Naive thymus-derived CD8-positive, alpha-beta T cell (primary cell): ENCODE measurements at places on chromosomes 12 and 14.
A peak's percentile ranks its signal among the peaks of the same experiment; 100 is the strongest.

DNA sequence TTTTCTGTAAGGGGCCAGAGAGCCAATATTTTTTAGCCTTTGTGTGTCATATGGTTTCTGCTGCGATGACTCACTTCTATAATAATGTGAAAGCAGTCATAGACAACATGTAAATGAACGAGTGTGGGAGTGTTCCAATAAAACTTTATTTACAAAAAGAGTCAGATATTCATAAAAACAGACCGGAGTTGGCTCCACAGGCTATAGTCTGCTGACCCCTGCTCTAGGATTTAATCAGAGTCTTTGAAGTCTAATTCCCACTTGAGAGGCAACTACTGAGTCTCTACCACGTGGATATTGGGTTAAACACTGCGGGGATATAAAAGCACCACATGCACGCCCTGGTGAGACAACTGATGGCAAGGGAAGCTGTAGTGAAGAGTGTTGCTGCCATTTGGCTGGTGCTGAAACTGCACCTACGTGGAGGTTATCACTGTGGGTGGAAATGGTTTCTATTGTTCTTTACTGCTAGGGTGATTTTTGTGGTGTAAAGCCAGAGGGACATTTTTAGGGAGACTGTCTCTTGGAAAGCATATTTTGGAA lies 3.6 kb upstream of the NINJ2 start:
- H3K27ac ChIP-seq: peak overlapping the region; percentile 56
- H3K36me3 ChIP-seq: no peaks in the 10 kb centered on the region
- H3K4me1 ChIP-seq: peaks cover 73% of the 10 kb centered on the region

DNA sequence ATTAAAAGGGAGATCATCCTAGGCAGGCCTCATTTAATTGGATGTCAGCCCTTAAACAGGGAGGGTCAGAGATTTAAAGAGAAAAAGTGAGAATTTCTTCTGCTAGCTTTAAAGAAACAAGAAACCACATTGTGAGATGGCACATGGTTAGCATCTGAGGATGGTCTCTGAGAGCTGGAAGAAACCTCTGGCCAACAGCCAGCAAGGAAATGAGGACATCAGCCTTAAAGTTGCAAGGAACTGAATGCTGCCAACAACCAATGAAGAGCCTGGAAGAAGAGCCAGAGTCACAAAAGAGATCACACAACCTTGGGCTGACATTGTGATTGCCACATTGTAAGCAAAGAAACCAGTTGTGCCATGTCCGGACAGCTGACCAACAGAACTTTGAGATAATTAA lies 17.5 kb upstream of the FAR2 start:
- no peak for DNase-seq
- H3K4me1 ChIP-seq: no peaks in the 10 kb centered on the region
- no peaks in the 10 kb centered on the region for H3K36me3 ChIP-seq
- no peak overlapping the region for H3K4me3 ChIP-seq
- H3K27ac ChIP-seq: no peak overlapping the region

DNA sequence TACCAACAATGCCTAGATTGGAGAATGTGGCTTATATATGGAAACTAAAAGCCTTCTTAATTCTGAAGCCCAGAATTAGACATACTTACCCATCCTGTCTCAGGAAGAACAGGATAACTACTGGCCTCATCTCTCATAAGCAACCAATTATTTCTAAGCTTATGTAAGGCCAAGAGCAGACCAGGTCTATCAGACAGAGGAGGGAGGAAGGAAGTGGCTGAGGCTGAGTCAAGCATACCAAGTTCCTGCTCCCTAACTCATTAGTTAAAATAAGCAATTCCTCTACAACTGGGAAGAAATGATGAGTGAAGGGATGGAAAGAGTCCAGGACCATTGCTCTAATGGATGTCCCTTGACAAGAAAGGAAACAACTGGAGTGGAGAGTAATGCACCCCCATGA lies 27.0 kb upstream of the INSM2 start:
- no peak overlapping the region for H3K4me3 ChIP-seq
- no peaks in the 10 kb centered on the region for H3K36me3 ChIP-seq
- H3K27me3 ChIP-seq: peaks cover 5% of the 10 kb centered on the region
- no peak for DNase-seq
- H3K27ac ChIP-seq: no peak overlapping the region
- no peaks in the 10 kb centered on the region for H3K4me1 ChIP-seq

- no peaks in the 10 kb centered on the region for H3K27me3 ChIP-seq
- peak; percentile 50 for DNase-seq
- peak overlapping the region; percentile 98 for H3K4me3 ChIP-seq
- H3K27ac ChIP-seq: peak overlapping the region; percentile 97
- peaks cover 11% of the 10 kb centered on the region for H3K36me3 ChIP-seq
Measured at GRCh38 chr12:56119361-56119796, 1.3 kb downstream of the ZC3H10 start.

DNA sequence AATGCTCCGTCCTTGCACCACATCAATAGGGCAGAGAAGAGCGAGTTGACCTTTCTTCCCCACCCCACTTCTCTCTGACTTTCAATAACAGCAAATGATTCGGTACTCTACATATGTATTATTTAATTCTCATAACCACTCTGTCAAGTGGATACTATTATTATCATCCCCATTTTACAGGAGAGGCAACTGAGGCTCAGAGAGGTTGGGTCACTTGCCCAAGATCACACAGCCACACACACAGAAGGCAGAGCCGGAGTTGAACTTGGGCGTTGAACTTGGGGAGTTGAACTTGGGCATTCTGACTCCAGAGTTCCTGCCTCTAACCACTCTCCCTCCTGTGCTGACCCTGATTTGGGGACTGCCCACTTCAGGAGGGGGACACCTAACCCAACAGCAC lies 659 bp downstream of the MYL2 start:
- H3K4me3 ChIP-seq: no peak overlapping the region
- DNase-seq: no peak
- H3K27ac ChIP-seq: no peak overlapping the region
- H3K36me3 ChIP-seq: no peaks in the 10 kb centered on the region

- no peak for DNase-seq
- H3K4me3 ChIP-seq: peak overlapping the region; percentile 99
- H3K27me3 ChIP-seq: no peaks in the 10 kb centered on the region
- peaks cover 24% of the 10 kb centered on the region for H3K36me3 ChIP-seq
- peak overlapping the region; percentile 99 for H3K27ac ChIP-seq
Measured at GRCh38 chr12:8082808-8083100, 680 bp downstream of the NECAP1 start.

GRCh38 chr12:30823156-30823699 lies 68.5 kb upstream of the CAPRIN2 start:
- H3K36me3 ChIP-seq: no peaks in the 10 kb centered on the region
- H3K4me1 ChIP-seq: peaks cover 14% of the 10 kb centered on the region
- peak; percentile 57 for DNase-seq
- peak overlapping the region; percentile 90 for H3K4me3 ChIP-seq
- H3K27ac ChIP-seq: peak overlapping the region; percentile 83

DNA sequence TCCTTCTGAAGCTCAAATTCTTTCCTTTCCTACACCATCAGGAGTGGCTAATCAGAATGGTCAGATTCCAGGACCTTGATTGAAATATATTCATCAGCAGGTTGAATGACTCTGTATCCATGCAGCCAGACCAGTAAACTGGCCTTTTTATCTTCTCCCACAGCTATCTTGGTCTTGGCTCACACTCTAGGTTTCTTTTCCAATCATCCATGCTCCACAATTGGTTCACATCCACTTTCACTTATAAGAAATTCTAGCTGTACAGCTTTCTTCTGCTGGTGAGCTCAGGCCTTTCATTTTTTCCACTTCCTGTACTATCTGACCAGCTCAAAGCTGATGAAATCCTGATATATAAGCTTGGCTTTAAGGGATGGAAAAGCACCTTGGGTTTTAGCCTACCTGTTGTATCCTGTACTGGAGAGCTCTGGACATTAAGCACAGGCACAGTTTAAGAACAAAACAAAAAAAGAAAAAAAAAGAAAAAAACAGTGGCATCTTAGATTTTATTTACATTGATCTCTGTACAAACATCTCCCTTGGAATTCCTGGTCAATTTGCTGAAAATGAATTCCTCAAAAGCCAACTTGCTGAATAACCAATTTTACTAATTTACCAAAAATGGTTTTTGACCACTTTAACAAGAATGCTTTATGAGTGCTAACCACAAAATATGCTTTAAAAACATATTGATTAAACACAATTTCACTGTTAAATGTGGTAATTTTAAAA lies 91.6 kb upstream of the PAWR start:
- H3K27ac ChIP-seq: no peak overlapping the region
- no peak overlapping the region for H3K4me3 ChIP-seq
- H3K4me1 ChIP-seq: no peaks in the 10 kb centered on the region
- DNase-seq: no peak
- H3K27me3 ChIP-seq: no peaks in the 10 kb centered on the region

GRCh38 chr14:92160619-92161018 lies 38.9 kb downstream of the CPSF2 start:
- H3K36me3 ChIP-seq: peaks cover 89% of the 10 kb centered on the region
- H3K27ac ChIP-seq: no peak overlapping the region
- H3K4me3 ChIP-seq: no peak overlapping the region
- no peaks in the 10 kb centered on the region for H3K27me3 ChIP-seq
- DNase-seq: no peak
